ENCODE measurements at places on chromosomes 7 and 10.

DNA sequence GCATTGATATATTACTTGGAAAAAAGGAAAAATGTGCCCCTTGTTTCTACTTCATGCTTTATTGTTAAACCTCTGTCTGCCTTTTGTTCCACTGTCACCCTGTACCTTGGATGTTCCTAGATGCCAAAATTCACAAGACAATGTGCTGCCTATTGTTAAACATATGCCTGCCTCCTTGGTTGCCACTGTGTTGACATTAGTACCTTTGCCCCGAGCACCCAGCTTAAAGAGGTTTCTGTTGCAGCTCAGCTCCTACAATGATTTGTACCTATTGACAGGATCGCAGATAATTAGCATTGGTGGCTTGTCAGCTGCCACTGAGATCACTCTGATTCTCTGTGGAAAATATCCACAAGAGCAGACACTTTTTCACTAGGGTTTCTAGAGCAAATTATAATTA is 188.0 kb downstream of the KCND2 start:
- no peak for DNase-seq

DNA sequence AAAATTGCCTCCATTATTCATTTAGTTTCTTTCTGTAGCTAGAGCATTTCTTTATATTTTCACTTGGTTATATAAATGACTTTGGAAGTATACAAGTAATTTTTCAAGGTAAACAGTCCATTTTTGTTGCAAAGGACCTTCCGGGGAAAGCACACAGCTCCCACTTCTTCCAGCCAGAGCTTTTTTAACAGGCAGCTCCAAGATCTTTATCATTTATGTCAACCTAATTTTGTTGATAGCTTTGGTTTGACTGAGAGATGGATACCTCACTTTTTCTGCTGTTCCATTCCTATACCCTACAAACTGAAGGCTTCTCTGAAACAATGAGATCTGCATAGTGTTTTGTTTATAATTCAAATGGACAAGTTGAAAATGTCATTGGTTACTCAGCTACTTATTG is 49.3 kb upstream of the RAB11FIP2 start:
- no peak for DNase-seq

- DNase-seq, result no peak
Observed at GRCh38 chr10:49768731-49769130, 6.6 kb upstream of the OGDHL start.

GRCh38 chr10:9951481-9952257 is 1066.0 kb upstream of the CELF2 start:
- no peak for DNase-seq

DNA sequence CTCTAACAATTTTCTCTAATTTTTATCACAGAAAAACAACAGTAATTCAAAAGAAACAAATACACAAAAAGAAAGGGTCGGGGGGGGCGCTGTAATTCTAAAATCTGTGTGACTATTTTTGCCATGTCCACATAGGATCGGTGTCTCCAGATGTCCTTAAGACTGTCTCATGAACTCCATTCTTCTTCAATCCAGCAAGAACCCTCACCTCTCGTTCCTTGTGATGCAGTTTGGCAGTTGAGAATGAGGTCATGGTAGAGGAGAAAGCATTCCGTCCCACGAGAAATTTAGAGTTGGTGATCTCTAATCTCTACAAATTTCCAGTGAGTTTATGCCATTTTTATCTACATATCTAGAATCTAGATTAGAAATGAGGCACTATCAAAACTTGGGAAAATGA is 394.7 kb downstream of the TFEC start:
- DNase-seq, result no peak

- DNase-seq, result peak; percentile 80
Observed at GRCh38 chr7:25854608-25855497, 297.1 kb upstream of the NFE2L3 start.

- no peak for DNase-seq
Observed at GRCh38 chr10:53664282-53665019, 891.9 kb upstream of the MBL2 start.

DNA sequence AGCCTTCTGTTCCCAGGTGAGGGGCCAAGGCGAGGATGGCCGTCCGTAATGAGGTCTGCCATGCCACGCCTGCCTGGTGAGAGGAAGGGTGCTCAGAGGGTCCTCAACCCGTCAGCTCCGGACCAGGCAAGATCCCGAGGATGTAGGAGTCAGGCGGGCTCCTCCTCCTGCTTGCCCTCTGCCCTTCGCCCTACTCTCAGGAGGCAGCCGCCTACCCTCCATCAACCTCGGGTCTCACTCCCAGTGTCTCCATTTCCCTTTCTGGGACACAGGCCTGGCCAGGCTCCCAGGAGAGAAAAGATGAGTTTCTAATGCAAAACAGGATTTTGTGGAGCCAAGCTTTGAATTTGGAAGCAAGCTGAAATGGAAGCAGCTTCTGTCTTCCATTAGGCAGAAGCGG is 184.0 kb downstream of the PTPN20 start:
- DNase-seq, result no peak

DNA sequence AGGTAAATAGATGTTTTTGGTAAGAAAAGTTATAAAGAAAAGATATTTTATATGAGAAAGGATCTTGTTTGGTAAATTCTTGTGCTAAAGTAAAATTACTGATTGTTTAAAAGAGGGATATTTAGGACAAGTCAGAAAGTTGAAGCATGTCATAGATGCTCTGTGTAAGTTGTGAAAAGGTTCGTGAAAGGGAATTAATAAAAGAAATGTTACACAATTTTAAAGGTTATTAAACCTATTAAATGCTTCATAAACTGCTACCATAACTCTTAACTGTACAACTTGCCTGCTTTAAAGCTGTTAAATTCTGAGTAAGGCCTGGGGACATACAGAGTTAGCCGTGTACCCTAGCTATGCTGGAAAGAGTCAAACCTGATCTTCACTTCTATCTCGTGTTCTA is 634.1 kb downstream of the ACTR3B start:
- DNase-seq, result no peak

DNA sequence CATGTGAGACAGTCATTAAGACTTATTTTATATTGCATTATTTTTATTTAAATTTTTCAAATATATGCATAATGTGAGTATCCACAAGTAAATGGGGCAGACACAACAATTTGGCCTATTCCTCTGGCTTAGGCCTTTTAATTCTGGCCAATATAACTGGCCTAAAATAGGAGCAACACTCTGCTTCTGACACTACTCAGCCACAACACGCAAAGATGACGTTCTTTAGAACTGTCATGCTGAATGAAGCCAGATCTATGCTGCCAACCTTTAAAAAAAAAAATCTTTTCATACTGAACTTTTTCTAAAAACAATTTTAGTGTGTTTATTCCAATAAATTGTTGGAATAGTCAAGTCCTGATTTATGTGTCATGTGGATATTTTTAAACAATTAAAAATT is 355.0 kb upstream of the BMPER start:
- DNase-seq, result no peak

GRCh38 chr10:132858121-132859081 is 72.5 kb upstream of the NKX6-2 start:
- DNase-seq, result no peak

DNA sequence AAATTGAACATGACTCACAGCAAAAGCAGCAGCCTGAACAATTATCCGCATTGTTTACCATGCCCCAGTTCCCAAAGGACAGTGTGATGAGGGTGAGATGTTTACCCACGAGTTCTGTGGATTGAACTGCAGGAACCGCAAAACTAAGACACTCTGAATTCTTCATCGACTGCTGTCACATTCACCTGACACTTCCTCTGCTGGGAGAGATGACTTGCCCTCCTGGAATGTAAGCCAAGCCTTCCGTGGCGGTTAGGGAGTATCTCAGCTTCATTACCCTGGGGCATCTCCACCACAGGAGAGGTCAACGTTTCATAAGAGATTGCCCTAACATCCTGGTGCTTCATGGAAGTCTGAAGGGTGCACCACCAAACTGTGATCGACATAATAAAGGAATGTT is 374.6 kb upstream of the ADARB2 start:
- no peak for DNase-seq

DNA sequence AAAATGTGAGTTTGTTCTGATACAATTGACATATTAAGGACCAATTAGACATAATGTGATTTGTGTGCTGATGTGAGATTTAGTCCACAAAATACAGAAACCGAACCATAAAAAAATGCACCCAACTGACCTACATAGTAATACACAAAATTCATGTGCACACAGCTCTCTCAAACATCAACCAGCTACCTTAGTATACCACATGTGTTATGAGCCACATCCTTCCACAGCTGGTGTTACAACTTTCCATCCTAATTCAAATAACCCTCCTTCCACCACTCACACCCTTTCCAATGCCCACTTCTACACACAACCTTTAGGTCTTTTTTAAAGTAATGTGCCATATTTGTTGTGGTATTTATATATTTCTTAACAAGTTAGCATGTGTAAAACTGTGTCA is 31.7 kb upstream of the C7orf33 start:
- no peak for DNase-seq

DNA sequence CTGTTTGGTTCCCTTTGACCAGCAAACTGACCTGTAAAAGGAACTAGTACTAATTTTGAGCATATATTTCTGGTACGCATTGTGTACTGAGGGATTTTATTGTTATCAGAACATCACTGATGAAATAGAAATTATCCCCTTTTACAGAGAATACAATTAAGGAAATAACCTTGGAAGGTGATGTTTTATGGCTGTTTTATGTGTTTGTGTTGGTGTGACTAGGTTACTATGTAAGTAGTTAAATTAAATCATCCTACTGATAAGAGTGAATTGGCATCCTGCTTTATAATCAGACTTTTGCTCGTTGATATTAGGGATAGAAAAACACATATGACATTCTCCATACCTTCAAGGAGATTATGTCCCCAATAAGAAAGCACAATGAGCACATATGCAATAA is 596.6 kb downstream of the SORCS3 start:
- no peak for DNase-seq

DNA sequence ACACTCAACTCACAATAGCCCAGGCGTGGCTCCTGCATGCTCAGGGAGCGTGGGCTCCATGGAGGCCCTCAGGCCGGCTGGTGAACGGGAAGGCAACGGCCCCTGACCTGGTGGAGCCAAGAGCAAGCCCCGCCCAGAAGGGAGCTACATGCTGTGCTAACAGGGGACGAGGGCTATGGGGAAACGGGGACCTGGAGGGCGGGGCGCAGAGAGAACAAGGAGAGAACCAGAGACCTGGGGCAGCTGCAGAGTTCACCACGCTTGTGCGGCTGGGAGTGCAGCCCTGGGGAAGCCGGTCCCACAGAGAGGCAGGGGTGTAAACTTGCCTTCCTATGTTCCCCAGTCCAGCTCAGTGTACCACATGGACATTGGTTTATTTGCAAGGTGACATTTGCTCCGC is 69.2 kb upstream of the PPP2R2D start:
- DNase-seq, result no peak

DNA sequence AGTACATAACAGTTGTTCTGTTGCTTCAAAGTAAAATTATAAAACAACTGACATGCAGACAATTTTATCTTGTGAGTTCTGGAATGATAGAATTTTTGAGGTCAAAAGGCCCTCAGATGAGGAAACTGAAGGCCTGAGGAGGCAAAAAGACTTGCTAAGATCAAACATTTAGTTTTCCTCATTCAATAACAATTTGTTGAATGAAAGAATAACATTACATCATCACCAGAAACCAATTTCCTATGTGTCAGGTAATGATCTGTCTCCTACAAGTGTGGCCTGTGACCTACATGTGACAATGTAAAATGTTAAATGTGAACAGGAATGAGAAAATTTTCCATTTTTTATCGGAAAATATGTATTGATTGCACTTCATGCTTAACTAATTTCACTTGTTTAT is 16.6 kb upstream of the ASB4 start:
- no peak for DNase-seq
